ENCODE measurements at places on chromosomes 1 and 21.
A peak's percentile ranks its signal among the peaks of the same experiment; 100 is the strongest.

DNA sequence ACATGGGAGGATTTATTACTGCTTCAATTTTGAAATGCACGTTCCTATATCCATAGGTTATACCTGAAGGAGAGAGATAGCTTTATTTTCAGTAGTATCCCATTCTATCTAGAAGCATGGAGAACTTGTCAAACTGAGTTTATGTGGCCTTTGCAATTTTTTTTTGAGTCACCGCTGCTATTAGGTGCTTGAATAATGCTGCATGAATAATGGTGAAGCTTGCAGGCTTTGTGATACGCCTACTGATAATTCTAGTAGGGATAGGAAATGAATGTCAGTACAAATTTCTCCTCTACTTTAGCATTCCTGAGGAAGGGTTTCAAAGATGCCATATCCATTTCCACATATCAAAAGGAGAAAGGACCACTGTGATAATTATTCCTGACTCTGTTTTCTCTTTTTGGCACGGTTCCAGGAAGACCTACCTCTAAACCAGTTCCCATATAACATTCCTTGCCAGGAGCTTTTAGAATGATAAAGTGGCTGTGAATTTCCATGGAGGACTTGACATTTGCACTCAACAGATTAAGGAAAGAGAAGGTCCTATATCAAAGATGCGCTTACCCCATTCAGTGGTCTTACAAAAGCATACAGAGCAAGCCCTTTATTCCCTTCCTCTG is 83.5 kb downstream of the SPATA46 start:
- no peak for DNase-seq

GRCh38 chr1:245578771-245579170 is 424.0 kb downstream of the KIF26B start:
- no peak for DNase-seq

- peak; percentile 17 for DNase-seq
These were observed 145.5 kb downstream of the CRB1 start for GRCh38 chr1:197413564-197413963.

DNA sequence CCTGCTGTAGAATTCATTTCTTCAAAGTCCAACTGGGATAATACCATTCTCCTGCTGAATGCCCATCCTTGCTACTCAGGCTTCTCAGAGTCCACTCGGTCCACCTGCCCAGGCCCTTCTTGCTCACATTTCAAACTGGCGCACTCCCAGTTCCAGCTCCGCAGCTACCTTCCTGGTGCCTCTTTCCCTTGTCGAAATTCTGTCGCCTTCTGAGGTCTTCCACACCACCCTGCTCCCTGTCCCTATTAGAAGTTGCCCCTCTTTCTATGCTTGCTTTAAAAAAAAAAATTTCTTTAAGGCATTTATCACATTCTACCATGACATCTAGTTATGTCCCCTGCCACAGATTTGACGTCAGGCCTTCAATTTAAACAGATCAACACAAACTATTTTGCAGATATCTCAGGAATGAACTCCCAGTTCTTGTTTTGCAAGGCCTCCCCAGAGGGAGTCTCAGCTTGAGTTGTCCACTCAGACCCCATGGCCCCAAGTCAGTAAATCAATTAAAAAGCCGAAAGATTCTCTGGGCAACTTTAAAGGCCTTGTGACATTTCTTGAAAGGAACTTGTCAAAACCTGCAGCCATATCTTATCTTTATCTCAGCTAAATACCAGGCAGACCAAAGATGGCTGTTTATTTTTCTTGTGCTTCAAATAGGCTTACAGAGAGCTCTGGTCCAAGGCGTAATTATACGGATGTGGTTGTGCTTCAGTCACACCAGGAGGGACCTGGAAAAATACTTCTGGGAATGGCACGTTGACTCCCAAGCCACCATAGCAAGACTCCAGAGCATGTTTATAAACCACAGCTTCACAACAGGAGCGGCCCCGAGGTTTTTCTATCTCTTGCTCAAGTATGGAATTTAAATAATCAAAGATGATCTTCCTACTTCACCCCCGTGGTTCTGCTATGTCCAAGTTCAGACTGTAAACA is 2.2 kb downstream of the FAM89A start:
- DNase-seq = no peak

DNA sequence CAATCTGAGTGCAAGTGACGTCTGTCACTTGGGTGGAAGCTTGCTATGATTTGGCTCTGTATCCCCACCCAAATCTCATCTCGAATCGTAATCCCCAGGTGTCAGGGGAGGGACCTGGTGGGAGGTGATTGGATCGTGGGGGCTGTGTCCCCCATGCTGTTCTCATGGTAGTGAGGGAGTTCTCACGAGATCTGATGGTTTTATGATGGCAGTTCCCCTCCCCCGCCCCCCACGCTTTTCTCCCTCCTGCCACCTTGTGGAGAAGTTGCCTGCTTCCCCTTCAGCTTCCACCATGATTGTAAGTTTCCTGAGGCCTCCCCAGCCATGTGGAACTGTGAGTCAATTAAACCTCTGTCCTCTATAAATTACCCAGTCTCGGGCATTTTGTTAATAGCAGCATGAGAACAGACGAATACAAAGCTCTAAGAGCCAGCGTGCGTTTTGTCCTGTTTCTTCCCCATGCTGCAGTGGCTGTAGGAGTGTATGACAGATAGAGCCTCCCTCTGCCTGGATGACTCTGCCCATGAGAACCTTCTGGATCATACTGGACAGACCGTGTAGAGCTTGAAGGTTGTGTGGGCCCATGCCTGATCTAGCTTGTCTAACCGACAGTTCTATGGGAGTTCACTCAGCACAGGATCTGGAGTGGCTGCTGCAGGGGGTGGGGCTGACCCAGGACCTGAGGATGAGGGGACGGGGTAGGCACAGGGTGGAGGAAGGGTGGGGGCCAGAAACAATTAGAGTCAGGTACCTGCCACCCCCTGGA is 139.7 kb upstream of the ERRFI1 start:
- no peak for DNase-seq

DNA sequence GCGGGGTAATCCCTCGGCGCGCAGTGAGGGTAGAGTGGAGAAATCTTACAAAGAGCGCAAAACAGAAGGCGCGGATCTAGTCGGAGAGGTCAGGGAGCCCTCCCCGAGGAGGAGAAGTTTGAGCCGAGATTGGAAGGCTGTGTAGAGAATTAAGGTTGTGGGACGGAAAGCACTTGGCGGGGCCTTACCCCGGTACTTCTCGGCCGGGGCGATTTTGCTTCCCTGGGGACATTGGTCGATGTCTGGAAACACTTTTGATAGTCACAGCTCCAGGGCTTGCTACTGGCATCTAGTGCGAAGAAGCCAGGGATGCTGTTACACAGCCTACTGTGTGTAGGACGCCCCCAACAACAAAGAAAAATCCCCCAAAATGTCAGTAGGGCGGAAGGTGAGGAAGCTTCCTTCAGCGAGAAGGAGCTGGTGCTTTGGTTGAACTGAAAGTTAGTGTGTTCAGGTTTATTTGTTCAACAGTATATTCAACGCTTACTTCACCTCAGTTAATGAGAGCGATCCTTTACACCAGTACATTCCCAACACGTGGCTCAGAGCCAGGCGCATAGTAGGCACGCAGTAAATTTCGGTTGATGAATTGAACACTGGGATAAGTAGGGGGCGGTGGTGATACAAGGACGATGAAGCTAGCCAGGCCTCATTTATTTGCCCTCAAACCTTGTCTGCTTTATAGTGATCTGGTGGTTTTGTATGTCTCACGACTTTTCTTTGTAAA is 807 bp downstream of the CEP85 start:
- peak; percentile 20 for DNase-seq

DNA sequence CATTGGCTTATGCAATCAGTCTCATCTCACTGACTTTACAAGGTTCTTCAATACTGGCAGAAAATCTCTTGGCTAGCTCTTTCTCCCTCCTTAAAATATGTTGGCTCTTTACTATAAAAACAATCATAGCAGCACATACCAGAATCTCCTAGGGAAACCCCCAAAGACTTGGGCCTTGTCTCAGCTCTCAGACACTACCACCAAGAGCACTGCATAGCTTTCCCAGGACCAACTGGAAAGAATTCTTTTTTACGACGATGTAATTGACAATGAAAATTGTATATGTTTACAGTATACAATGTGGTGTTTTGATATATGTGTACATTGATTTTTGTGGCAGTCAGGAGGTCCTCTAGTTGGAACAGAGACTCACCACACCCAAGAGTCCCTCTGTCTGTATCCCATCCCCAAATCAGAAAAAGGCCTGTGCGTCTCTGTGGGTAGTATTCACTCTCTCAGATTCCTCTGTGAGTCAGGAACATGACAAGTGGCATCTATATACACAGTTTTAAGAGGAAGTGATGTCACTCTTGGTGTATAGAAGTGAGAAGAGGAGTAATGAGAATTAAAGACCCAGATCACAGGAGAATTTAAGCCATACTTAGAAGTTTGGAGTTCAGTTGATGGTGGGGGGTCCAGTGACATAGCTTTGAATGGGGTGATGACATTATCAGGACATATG is 21.1 kb downstream of the SMAP2 start:
- DNase-seq = peak; percentile 68

DNA sequence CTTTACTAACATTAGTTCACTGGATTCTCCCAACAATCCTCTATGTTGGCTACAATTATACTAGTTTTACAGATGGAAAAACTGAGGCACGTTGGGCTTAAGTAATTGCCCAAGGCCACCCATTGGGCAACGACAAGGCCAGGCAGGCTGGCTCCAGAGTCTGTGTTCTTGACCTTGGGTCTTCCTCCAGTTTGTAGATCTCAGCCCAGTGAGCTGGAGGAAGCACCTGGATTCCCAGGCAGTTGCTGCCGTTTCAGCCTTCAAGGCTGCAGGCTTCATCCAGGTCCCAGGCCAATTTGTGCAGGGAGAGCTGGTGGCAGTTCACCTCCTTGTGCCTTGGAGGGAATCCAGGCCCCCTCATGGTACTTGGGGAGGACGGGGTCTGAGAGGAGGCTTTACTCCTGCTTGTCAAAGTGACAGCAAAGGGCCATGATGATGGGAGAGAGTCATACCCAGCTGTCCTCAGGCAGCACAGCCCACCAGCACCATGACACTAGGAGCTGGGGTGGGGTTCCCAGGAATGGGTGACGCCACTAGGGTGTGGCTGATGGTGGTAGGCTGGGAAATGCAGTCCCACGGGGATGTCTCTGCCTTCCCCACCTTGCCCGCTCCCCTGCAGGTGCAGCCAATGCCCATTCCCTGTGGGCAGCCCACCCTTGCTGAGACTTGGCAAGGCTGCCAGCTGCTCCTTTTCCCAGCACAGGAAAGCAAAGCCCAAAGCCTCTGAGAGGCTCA is 27.1 kb downstream of the PKP1 start:
- DNase-seq = no peak

- no peak for DNase-seq
These were observed 1.1 kb upstream of the EDN2 start for GRCh38 chr1:41485605-41486004.

All from activated CD4-positive, alpha-beta T cell treated with anti-CD3 and anti-CD28 coated beads, Interleukin-2, amount 50 U/mL, for 16 hours (primary cell).